ENCODE measurements at places on chromosomes 4 and X.

GRCh38 chr4:13331827-13332226 lies 152.3 kb downstream of the RAB28 start:
- no peak for DNase-seq

GRCh38 chr4:6942238-6942800 lies 32.7 kb downstream of the TBC1D14 start:
- DNase-seq: peak; percentile 28

GRCh38 chr4:7328913-7329638 lies 105.7 kb downstream of the PSAPL1 start:
- no peak for DNase-seq

- no peak for DNase-seq
Measured at GRCh38 chrX:140360284-140360683, 144.6 kb downstream of the SOX3 start.

DNA sequence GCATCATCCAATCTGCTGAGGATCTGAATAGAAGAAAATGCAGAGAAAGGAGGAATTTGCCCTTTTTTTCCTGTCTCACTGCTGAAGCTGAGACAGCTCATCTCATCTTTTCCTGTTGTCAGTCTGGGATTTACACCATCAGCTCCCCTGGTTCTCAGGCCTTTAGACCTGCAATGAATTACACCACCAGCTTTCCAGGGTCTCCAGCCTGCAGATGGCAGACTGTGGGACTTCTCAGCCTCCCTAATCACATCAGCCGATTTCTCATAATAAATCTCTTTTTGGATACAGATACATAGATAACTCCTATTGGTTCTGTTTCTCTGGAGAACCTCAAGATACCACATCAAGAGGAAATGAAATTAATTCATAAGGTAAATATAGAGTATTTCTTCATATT lies 134.6 kb upstream of the MAB21L2 start:
- DNase-seq: no peak
